Stimulated activated CD4-positive, alpha-beta T cell treated with anti-CD3 and anti-CD28 coated beads, Interleukin-1b, Interleukin-23, amount 100 ng/mL, for 24 hours (primary cell): ENCODE measurements at places on chromosomes 12 and 14.

- no peak for DNase-seq
Observed at GRCh38 chr12:80293347-80293746, 150.7 kb upstream of the PTPRQ start.

DNA sequence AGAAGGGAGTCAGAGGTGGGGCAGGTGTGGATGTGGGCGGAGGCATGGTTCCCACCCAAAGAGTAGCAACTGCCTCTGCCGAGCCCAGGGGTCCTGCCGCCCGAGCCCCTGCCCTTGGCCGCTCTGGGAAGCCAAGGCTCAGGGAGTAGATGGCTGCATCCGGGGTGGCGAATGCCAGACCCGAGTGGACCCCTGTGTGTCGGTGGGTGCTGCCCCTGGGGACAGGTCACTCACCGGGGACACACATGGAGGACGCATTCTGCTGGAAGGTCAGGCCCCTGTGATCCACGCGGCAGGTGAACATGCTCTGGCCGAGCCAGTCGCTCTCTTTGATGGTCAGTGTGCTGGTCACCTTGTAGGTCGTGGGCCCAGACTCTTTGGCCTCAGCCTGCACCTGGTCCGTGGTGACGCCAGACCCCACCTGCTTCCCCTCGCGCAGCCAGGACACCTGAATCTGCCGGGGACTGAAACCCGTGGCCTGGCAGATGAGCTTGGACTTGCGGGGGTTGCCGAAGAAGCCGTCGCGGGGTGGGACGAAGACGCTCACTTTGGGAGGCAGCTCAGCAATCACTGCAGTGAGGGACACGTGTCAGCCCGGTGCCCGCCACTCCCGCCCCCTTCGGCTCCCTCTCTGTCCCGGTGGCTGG is 329.0 kb downstream of the TMEM121 start:
- DNase-seq, result no peak

DNA sequence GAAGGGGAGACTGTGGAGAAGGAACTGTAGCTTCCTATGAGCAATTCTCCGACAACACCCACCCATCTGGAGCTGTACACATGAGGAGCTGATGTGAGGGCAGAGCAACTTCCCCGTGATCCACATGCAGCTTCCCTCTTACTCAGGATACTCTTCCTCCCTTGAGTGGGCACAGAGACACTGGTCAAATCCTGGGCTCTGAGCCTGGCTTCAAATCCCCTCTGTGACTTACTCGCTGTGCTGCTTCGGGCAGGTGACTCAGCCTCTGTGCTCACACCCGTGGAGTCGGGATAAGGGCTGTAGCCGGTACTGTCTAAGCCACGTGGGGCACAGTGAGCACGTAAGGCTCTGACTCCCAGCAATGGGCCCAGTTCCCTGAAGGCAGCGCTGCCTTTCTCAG is 31.1 kb downstream of the ZFYVE21 start:
- no peak for DNase-seq

DNA sequence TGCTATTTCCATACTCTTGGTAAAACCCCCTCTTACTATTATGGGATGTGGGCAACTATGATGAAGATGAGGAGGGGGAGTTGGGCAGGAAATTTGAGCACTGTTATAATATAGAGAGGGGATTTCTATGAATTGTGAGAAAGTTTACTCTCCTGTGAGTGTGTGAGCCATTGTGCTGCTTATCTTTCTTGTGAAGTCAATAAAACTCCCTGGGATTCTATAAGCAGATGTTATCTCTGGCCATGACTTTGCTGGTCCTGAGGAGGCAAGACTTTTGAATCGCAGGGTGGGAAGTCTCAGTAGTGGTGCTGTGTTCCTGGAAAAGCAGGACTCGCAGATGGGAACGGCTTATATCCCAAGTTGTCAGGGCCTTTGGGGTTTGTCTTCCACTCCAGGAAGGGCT is 62.2 kb downstream of the EMP1 start:
- DNase-seq, result no peak
